A549 (cell line): ENCODE measurements at places on chromosomes 4 and X. TPM values are rescaled to one million over a fixed set of nuclear protein-coding genes. Genes with fewer than 3 reads are reported as not detected.
A peak's percentile ranks its signal among the peaks of the same experiment; 100 is the strongest.

PRDM8 gene
- polyA plus RNA-seq = 0.10 to 0.22 TPM (median 0.11 TPM) in 3 replicates

- DNase-seq = peak; percentile 90
Measured at GRCh38 chr4:6695660-6696610, 2.3 kb downstream of the S100P start.

- DNase-seq = no peak
Measured at GRCh38 chrX:149313871-149314371, 191.2 kb downstream of the IDS start.

DNA sequence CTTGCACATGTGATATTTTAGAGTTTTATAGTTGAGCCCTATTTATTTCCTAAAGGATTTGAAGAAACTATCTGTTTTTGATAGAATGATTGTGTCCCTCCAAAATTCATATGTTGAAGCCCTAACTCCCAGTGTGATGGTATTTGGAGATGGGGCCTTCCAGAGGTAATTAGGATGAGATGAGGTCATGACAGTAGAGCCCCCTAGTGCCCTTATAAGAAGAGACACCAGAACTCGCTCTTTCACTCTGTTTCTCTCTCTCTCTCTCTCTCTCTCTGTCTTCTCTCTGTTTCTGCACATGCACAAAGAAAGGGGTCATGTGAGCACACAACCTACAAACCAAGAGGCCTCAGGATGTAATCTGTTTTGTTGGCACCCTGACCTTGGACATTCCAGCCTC is 921.9 kb upstream of the DIAPH2 start:
- DNase-seq = no peak

- no peak for DNase-seq
Measured at GRCh38 chr4:175378372-175378771, 433.7 kb downstream of the GPM6A start.

- DNase-seq = no peak
Measured at GRCh38 chr4:19239565-19239964, 1012.1 kb upstream of the SLIT2 start.

ZNF732 gene
- polyA plus RNA-seq = not detected in 3 replicates

LINC00632 gene
- 2.1 to 2.7 TPM (median 2.3 TPM) in 3 replicates for polyA plus RNA-seq

MAOB gene
- 0.05 to 0.09 TPM (median 0.05 TPM) in 3 replicates for polyA plus RNA-seq

DNA sequence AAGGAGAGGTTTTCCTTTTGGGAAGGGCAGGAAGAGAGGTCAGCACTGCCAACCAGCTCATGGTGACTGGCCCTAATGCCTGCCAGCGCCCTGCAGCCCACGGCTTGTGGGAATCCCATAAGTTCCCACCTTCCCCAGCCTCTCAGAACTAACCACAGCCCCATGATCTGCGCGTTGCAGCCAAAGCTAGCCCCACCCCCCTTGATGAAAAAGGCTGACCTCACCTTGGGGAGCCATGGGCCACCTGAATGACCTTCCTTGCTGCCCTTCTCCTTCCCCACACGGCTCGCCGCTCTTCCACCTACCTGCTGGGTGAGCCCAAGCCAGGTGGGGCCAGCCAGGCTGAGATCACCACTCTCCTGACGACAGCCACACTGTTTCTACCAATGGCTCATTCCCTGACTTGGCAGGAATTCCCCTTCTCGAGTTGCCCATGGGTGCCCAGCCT is 3.9 kb upstream of the ELF4 start:
- DNase-seq = no peak

CAPN6 gene
- not detected in 3 replicates for polyA plus RNA-seq

SYNPO2 gene
- polyA plus RNA-seq = 1.8 to 2.5 TPM (median 2.0 TPM) in 3 replicates

XG gene
- polyA plus RNA-seq = 0.05 to 0.08 TPM in 2 of 3 replicates, not detected in the other

GRCh38 chr4:7330811-7331681 is 103.7 kb downstream of the PSAPL1 start:
- DNase-seq = no peak

- no peak for DNase-seq
Measured at GRCh38 chr4:87024201-87024600, 89.4 kb downstream of the AFF1 start.

DNA sequence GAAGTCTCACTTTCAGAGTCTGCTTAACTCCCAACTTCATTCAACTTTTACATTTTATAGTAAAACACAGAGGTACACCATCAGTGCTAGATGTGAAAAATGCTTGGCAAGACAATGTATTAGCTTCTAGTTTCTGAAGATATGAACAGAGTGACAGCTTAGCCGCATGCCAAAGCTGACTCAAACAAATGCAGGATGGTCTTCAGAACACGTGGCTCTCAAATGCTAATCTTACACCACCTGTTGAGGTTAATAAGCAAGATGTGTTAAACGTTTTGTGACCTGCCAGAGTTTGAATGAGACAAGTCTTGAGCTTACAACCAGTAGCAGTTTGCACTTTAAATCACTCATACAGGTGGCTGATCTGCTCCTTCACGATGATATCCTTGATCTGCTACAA is 18.9 kb upstream of the GPM6B start:
- no peak for DNase-seq

DNA sequence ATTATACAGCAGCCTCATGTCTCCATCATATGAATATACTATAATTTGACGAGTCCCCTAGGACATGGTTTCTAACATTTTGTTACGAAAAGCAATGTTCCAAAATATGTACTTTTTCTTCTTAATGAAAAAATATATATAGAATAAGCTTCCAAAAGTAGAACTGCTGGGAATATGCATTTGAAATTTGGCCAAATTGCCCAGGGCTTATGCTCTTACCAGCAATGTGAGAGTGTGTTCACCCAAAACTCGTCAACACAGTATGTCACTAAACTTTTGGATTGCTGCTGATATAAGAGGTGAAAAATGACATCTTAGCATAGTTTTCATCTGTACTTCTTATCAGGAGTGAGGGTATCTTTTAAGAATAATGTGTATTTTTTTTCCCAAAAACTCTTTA is 64.6 kb upstream of the STIM2 start:
- DNase-seq = no peak

DNA sequence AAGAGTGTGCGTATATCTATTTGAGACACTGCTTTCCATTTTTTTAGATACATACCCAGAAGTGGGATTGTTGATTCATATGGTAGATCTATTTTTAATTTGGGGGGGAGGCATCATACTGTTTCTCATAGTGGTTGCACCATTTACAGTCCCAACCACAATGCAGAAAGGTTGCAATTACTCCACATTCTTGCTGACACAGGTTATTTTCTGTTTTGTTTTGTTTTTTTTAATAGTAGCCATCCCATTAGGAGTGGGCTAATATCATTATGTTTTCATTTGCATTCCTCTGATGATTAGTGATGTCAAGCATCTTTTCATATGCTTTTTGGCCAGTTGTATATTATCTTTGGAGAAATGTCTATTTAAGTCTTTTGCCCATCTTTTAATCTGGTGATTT is 15.1 kb upstream of the LHFPL1 start:
- no peak for DNase-seq
